ENCODE measurements at places on chromosomes 12 and 14.

GRCh38 chr12:113007166-113007565, 28.8 kb downstream of the OAS2 start:
- no peak for DNase-seq

DNA sequence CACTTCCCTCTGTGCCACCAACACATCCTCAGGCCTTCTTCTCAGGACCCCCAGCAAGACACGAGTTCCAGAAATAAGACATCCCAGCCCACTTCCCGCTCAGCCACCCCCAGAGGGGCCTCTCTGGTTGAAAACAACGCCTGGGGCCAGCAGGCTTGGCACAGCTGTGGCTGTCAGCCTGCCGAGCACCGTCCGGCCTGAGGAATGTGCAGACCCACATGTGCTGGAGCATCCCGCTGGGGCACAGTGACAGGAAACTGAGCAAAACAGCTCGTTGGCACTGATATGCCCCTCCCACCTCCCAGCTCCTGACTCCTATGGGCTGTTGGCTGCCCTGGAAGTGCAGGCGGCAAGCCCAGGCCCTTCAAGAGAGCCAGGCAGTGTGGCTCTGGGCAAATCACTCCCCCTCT, 1.4 kb downstream of the SYNE3 start:
- DNase-seq = no peak

GRCh38 chr14:72682188-72682587, 211.7 kb downstream of the DPF3 start:
- DNase-seq = no peak

DNA sequence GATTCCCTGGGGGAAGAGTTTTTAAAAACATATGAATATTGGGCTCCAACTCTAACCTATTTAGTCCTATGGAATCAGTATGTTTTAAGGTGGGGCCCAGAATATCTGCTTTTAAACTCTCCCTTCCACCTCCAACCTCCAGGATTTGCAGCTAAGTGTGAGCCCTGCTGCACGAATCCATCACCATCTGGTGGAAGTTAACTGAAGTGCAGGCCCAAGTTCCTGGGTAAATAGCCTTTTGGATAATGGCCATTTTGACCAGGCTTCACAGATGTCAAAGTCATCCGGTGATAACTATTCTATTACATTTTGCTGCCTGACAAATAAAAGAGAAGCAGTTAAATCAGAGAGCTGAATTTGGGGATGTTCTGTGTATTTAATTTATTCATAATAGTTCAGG, 58.1 kb upstream of the RMST start:
- peak; percentile 49 for DNase-seq

GRCh38 chr14:22190411-22191191, 398.4 kb downstream of the DAD1 start:
- DNase-seq = no peak

- DNase-seq = no peak
Observed at GRCh38 chr14:85573406-85573805, 43.5 kb downstream of the FLRT2 start.

- no peak for DNase-seq
Observed at GRCh38 chr12:89863968-89864367, 155.3 kb upstream of the ATP2B1 start.

- no peak for DNase-seq
Observed at GRCh38 chr12:19847294-19848059, 408.2 kb downstream of the AEBP2 start.

DNA sequence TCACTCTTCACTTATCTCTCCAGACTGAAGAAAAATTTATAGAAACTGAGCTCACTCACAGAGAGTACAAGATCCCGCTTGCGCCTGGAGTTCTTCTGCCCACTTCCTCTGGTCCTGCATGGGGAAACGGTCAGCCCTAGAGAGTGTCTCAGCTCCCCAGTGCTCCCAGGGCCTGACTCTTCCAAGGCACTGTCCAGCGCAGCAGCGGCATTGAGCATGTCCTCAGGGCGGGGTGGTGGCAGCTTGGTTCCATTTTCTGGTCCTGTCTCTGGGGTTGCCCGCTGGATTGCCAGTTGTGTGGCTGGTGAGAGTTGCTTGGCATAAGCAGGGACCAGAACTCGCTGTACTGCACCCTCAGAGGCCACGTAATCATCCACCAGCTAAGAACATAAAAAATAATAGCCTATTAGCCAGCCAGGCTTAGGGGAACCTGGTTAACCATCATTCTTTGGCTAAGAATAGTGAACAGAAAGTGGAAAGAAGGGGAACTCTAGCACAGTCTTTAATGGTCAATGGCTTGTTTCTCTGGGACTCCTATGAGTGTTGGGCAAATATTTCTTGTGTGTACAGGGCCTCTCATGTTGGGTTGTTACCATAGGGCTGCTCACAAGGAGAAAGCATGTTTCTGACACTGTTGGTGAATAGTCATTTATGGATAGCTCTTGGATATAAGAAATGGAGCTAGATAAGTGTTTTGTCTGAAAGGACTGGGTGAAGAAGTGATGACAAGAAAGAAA, 13.7 kb upstream of the AJUBA start:
- peak; percentile 27 for DNase-seq

DNA sequence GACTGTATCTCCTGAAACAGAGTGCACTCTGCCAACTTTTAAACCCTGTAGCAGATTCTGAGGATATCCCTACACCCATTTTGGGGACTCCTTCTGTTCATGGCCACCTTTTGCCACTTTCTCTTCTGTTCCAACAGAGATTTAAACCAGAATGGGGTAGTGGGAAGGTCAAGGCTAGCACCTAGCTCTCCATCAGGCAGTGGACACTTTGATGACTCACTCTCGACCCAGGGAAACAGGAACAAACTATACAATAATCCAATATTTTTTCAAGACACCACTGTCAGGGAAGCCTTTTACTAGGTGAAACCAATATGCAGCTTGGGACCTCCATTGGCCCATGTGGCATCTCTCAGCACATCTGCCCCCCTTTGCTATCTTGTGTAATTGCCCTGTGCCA, 103.6 kb downstream of the DAAM1 start:
- DNase-seq = no peak

DNA sequence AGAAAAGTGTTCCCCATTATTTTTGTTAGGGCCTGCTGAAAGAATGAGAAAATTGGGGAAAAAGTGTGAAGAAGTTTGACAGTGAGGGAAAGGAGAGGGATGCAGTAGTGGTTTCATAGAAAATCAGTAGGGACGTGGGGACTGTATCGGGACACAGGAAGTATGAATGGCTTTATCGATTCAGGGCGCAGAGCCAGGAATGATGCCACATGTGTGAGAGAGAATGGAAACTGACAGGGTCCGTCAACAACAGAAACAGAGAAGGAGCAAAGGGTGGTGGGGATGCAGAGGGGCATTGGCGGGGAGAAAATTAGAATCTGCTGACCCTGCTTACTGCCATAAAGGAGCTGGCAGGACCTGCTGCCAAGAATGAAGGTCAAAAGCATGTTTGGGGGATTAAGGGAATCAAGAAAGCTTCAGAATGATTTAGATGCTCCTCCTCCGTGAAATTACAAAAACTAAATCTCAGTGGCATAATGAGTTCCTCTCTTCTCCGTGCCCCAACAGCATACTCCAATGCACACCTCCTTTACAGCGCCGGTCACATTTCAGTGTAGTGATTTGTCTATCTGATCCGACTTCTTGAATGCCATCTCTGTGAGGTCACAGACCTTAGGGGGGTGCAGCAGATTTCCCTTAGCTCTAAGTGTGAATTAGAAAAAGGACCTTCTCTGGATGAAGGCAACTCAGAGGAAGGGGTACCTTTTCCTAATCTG, 92.6 kb downstream of the EMP1 start:
- DNase-seq = no peak

DNA sequence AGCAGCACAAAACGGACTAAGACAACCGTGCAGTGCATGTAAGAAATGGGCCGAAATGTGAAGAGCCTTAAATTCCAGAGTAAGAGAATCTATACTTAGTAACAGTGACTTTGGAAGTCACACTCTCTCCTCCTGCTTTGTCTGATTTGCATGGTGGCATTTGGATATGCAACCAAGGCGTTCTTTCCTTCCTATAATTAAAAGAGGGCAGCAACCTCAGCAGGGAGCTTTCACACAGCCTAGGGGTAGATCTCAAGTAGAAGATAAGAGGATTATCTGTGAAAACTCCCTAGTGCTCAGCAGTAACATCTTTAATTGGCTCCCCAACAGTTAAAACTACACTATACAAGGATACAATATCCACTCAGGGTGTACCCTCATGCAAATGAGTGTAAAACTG, 16.5 kb downstream of the GMFB start:
- DNase-seq = no peak

DNA sequence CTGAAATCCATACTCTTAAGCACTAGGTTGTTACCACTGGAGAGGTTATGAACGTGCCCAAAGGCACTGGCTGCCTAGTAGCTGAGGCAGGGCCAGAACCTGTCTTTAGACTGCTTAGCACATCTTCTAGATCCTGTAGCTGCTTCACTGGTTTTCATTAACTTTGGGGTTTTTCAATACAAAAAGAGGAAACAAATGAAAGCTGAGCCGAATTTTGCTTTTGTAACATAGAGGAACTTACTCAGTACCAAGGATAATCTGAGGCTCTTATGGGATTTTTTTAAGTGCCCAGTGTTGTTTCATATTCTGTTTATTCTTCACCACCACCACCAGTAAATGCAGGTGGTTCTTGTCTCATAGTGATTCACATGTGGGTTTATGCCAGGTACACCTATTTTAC, 396.1 kb downstream of the RAD51B start:
- DNase-seq = no peak

- DNase-seq = no peak
Observed at GRCh38 chr12:102406033-102406584, 74.3 kb downstream of the IGF1 start.

DNA sequence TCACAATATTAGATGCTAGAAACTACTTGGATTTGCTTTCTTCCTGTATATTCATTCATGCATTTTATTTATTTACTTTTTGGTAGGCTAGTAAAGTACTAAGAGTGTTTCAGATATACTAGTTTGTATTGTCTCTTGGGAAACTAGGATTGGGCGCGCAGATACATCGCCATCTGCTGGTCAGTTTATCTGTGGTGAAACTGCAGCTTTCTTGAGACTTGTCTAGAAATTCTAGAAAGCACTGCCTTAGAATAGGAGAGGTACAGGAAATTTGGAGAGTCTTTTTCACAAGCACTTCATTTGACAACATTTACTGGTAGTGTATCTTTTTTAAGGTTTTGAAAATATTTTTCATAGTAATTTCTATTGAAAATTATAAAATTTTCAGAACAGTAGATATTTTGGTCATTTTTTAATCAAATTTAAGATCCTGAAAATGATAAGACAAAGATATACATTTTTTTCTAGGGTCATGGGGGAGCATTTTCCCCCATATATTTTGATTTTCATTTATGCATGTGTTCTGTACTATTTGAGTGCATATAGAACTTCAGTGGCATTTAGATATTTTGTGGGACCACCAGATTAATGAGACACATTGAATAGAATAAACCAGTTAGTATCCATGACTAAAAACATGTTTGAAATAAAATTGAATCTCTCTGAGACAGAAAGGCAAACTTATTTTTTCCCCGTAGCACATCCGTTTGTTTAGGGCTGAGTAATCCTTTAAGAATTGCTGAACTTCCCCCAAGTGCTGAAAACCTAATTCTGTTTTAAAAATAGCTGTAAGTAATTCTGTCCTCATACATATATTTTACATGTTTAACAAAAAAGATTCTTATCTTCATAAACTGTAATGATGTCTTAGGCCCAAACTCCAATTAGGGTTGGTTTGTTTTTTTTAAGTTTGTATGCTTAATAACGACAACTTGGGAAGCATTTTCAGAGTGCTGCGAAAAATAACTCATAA, 44.5 kb downstream of the SLC38A6 start:
- DNase-seq = peak; percentile 50

- no peak for DNase-seq
Observed at GRCh38 chr14:51035611-51036192, 59.2 kb downstream of the TRIM9 start.

DNA sequence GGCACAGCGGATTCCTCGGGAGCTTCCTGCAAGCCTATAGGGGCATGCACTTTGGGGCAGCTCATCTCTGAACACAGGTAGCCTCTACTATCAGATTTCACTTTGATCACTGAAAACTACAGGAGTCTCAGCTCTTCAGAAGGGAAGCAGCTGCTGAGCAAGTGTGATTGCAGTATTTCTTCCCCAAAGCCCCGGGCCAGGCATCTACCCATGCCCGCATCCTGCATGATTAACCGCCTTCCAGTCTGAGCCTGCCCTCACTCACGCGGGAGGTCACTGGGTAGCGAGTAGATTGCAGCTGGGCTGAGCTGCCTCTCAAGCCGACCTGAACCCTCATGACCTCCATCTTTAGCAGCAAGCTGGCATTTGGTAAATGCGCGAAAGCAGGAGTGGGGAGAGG, 334.7 kb downstream of the DPF3 start:
- DNase-seq = no peak

GRCh38 chr14:29227631-29228030, 461.0 kb downstream of the FOXG1 start:
- no peak for DNase-seq

GRCh38 chr12:112252184-112252583, 126.8 kb downstream of the TRAFD1 start:
- no peak for DNase-seq

DNA sequence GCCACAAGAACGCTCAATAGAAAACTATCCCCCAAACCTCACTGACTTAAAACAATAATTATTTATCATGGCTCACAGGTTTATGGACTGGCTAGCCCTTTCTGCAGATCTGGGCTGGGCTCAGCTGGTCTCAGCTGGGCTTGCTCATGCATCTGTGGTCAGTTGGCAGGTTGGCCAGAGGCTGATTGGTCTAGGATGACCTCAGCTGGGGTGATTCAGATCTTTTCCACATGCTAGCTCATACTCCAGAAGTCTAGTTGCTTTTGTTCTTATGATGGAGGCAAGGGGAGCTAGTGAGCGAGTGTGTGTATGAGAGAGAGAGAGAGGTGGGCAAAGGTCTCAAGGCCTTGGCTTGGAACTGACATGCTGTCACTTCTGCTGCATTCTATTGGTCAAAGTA, 181.2 kb upstream of the NRXN3 start:
- DNase-seq = no peak

DNA sequence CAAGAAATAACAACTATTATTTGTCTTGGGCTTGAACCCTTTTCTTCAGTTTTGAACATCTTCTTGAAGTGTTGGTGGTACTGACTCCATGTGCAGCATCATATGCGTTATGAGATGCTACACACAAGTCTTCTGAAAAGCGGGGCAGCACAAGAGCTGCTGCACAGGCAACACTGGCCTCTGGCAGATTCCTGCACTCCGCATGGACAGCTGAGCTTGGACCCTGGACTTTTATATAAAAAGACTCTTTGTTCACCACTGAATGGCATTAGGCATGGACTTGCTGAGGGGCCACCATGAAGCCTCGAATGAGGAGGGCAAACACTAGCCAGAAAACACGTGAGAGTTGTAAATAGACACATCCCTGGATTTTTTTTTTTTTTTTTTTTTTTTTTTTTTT, 210.8 kb upstream of the NPAS3 start:
- no peak for DNase-seq

GRCh38 chr12:91225316-91225715, 42.7 kb upstream of the DCN start:
- no peak for DNase-seq

Data from GM13977 (cell line).